Bone marrow (tissue), 2 donors: ENCODE measurements at places on chromosomes 7 and 10.
A peak's percentile ranks its signal among the peaks of the same experiment; 100 is the strongest.

DNA sequence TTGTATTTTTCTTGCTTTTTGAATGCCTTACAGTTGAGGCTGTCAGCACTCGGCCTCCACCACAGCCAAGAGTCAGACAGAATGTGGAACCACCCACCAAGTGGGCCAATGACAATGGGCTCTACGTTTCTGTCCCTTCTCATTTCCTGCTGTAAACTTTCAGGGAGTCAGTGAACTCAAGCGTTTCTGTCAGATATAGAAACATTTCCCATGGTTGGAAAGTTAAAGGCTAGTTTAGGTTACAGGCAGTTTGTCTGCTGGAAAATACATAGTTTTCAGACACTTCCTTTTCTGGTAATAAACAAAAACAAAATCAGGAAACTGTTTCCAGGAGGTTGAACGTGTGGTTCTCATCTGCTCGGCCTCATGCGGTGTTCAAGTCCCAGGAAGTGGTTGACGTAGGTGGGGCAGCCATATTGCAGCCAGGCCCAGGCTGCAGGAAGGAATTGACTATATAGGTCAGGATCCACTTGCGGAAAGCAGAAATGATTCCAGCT is 245.1 kb downstream of the CAMK1D start:
- DNase-seq = no peak

DNA sequence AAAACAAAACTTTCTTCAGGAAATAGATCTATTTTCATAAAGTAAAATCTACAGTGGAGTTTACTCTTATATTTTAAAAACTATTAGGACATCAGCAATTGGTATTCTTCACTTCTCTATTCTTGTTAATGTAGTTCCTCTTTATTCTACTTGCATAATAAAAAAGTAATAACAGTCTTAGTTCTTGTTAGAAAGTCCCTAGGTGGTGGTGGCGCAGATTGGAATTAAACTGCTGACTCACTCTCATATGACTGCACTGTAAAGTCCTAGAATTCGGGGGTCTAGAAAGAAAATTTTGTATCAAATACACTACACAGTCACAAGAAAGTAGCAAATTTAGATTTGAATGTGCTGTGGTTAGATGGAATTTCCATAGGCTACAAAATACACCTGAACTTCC is 44.6 kb upstream of the TES start:
- no peak for DNase-seq

- no peak for DNase-seq
Observed at GRCh38 chr7:118305671-118306070, 81.2 kb downstream of the ANKRD7 start.

GRCh38 chr7:115038158-115038557 is 116.3 kb downstream of the MDFIC start:
- DNase-seq = no peak

GRCh38 chr7:94241402-94241925 is 153.2 kb upstream of the COL1A2 start:
- DNase-seq = no peak

DNA sequence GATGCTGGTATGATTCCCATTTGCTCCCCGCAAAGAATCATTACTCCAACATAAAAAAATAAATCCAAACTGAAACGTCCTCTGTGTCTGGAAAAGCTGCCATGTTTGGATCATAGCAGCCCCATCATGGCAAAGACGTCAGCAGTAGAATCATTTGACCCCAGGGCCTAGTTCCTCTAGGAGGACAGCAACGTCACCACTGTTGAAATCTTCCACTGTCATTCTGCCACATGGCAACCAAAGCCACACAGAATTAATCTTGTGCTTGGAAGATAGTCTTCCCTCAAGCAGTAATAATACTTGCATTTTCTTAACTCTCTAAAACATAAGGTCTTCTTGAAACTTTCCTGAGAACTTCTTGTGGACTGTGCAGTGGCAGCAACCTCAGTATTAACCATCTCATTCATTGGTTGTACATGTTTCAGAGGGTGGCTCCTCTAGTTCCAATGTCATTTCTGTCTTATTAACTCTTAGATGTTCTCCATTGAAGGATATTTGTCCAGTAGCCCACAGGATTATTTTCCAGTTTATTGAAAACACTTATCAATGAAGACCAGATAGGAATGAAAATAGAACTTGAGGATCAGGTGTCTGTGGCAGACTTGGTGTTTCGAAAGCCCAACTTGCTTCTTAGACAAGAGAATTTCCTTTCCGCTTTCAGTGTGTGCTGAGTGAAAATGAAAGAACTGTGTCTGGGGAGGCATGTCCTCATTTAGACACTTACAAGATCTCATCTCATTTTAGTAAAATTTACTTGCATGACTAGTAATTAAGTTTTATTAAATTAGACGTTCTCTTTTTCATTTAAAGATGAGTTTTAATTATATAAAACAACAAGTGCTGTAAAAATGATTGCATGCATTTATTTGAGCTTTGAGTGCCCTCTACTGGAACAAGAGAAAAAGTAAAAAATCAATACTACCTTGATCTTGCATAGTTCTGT is 28.9 kb upstream of the INHBA start:
- no peak for DNase-seq

GRCh38 chr10:43120116-43120928 is 17.9 kb upstream of the CSGALNACT2 start:
- DNase-seq = no peak

- no peak for DNase-seq
Observed at GRCh38 chr10:5971315-5971832, 6.0 kb downstream of the IL15RA start.

DNA sequence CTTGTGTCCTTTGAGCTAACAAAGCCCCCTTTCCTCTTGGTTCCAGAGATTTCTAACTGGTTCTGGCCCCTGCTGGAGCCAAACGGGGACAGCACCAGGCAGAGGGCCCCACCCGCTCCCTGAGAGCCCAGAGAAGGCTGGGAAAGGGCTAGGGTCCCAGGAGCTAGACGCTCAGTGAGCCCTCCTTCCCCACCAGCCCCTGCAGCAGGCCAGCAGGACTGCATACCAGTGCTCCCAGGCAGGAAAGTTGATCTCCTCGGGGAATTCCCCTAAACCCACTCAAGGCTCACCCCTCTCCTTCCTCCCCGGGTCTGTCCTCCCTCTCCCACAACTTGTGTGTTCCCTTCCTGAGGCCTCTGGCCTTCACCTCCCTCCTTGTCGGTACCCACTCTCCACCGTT is 47.7 kb downstream of the PAX2 start:
- no peak for DNase-seq

GRCh38 chr10:12719365-12719764 is 282.1 kb downstream of the CCDC3 start:
- DNase-seq = no peak

DNA sequence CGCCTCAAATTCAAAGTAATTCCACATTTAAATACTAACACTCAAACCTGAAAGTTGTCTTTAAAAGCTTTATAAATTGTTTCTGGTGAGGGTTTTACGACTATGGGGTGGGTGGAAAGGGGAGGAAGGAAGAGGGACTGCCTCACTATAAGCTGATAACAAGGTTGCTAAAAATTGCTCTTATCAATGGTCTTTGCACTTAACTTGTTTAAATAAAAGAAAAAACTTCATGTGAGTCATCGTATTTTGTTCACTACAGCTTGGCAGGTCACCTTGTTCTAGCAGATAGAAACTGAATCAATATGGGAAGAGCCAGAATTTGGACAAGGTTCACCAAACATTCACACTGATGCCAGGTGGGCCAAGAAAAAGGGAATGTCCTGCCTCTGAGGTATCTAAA is 129.2 kb downstream of the TES start:
- DNase-seq = no peak

DNA sequence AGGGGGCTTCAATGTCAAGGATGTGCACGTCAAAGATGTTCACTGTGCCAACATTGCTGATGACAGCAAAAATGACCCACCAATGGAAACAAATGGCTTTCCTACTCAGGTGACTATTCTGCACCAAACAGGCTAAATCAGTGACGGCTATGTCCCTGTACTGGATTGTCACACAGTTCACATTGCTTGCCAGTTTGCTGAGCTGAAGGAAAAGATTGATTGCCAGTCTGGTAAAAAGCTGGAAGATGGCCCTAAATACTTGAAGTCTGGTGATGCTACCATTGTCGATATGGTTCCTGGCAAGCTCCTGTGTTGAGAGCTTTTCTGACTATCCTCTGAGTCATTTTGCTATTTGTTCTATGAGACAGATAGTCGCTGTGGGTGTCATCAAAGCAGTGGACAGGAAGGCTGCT is 202.2 kb upstream of the ETV1 start:
- no peak for DNase-seq

- DNase-seq = no peak
Observed at GRCh38 chr10:4820804-4821401, 5.1 kb upstream of the AKR1E2 start.

DNA sequence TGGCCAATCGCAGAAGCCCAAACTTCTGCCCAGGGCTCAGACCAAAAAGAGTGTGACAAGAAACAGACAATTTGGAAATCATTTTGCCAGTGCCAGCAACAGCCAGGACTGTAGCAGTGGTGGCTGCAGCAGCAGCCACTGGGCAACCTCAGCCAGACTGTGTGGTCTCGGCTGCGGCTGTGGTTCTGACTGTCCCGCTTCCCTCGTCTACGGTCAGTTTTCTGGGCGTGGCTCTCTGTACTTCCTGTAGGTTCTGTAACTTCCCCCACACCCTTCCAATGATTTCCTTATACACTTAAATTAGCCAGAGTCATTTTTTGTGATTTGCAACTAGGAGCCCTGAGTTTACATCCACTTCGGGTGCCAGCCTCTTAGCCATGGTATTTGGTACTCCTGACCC is 39.9 kb downstream of the CYTH3 start:
- DNase-seq = peak; percentile 32

DNA sequence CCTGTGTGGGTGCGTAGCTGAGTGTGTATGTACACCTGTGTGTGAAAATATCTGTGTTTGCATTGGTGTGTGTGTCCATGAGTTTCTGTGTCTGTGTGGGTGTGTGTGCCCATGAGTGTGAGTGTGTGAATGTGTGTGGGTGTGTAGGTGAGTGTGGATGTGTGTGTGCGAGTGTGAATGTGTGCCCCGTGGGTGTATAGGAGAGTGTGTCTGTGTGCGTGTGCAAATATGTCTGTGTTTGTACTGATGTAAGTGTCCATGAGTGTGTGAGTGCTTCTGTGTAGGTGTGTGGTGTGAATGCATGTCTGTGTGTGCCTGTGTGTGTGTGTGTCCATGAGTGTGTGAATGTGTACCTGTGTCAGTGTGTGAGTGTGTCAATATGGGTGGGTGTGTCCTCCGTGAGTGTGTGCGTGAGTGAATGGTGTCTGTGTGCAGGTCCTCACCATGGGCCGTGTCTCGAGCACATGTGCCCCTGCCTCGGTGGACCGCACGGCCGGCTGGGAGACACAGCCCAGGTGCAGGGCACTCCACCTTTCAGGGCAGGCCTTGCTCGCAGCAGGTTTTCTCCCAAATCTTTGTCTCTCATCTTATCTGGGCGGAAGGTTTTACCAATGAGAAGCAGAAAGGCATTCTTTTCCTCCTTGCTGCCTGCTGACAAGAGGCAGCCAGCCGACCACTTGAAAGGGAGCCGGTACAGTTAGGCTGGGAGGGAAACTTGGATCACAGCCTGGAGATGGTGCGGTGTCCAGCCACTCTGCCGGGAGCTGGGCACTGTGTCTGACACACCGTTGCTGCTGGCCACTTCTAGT is 107.1 kb upstream of the FAM20C start:
- no peak for DNase-seq

- no peak for DNase-seq
Observed at GRCh38 chr7:36633377-36633776, 90.9 kb downstream of the AOAH start.

GRCh38 chr7:41206267-41206666 is 496.6 kb downstream of the INHBA start:
- no peak for DNase-seq

- DNase-seq = no peak
Observed at GRCh38 chr7:50220273-50220672, 84.2 kb upstream of the IKZF1 start.

GRCh38 chr7:102320181-102320580 is 33.5 kb downstream of the SH2B2 start:
- no peak for DNase-seq

DNA sequence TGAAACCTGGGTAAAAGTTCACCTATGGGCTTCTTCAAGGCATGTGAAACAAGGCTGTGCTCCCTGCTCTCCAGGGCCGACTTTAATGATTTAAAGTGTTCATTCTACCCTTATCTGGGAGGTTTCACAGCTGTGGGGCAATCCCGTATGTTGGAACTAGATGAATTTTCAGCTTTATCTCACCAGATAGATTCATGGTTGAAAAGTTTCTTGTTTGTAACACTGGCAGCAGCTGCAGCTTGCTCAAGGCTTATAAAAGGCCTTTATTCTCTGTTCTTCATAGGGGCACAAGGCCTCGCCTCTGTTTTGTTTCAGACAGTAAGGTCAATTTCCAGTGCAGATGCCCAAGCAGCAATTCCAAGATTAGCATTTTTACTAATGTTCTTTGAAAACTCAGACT is 70.4 kb upstream of the DNAJB12 start:
- DNase-seq = no peak

DNA sequence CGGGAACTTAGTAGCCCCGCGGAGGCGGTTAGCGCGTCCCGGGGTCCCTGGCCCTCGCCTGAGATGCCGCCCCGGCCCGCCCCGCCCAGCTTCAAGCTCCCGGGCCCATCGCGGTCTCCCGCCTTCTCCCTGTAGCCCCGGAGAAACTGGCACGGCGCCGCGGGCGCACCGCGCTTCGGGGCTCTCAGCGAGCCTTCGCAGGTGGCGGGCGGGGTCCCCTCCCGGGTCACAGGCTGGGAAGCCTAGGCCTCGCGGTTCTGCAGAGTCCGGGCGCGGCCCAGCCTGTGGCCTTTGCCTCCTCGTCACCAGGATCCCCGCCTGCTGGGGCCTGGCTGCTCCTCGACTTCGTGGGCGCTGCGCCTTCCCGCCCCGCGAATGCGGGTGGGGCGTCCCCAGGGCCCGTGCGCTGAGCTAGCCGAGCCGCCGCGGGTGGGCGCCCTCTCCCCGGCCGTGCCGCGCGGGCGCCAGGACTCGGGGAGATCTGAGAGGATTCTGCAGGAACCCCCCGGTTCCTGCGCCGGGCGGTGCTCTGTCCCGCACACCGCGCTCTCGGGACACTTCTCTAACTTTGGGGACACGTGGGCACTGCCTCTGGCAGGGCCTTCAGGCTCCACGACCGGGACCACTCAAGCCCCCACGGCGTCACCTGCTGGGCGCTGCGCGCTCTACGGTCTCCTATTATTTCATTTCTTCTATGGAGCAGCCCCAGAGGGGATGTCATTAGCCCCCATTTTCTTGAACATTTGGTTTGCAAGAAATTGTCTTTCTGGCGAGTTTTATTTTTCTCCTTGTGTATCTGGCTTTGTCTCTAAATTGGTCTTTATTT is 682 bp upstream of the RGS10 start:
- peak; percentile 62 for DNase-seq

DNA sequence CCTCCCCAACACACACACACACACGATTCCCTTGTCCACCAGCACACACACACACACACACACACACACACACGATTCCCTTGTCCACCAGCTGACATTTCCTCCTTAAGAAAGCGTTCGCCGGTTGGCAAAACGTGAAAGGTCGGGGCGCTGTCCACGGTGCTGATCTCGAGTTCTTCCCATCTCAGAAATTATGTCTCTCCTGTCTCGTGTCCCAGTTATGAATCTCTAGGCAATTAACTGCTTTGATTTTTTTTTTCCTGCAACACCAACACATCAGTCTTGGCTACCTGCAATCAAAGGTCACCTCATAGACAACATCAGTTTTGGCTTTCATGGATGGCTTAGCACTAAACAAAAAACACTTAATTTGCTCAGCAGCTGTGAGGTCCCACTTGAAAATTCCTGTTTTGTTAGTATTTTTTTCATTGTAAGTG is 1.9 kb downstream of the INA start:
- peak; percentile 3 for DNase-seq

- DNase-seq = no peak
Observed at GRCh38 chr7:151260883-151261282, 12.4 kb upstream of the SMARCD3 start.
